Stimulated activated CD8-positive, alpha-beta memory T cell treated with anti-CD3 and anti-CD28 coated beads, Interleukin-4, amount 100 ng/mL, for 48 hours (primary cell): ENCODE measurements at places on chromosomes 4 and X.

DNA sequence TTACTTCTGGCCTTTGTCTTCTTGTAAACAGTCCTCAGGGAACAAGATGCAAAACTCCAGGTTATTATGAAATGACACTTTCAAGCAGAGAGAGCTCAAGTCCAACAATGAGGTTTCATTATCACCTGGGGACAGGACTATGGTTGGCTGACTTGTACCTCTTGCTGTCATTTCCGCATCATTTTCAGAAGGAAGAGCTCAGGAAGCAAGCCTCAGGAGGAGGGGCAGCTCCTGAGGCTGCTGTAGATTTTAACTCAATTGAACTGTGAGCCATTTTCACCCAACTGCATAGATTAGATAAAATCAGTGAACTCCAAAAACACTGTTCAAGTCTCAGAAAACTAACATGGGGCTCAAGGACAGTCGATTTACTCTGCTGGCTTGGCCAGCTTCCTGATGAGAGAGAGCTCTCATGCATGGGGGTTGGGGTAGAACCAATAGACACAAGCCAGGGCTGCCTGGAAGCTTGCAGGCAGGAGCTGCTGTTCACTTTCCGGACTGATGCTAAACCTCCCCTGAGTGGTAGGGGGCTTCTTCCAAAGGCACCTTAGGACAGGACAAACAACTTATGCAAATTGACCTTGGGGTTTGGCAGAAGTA lies 23.6 kb downstream of the TMEM255A start:
- no peak for DNase-seq

DNA sequence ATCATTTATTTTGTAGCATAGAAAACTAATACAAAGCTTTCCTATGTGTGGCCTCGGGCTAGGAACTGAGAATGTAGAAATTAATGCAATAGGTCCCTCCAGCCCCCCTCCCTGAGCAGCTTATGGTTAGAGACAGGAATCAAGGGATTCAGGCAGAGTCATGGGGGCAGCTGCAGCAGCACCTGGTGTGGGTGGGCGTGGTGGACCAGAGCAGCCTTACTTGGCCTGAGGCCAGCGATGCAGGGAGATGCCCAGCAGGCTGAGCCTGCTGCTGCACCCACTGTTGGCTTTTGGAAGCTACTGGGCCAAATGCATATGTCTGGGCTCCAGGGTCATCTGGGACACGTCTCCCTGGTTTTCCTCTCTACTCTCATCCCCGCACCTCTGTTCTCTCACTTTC lies 74.0 kb downstream of the STK32B start:
- DNase-seq = no peak

- DNase-seq = no peak
These were observed 297.3 kb downstream of the DHX15 start for GRCh38 chr4:24287096-24287495.

DNA sequence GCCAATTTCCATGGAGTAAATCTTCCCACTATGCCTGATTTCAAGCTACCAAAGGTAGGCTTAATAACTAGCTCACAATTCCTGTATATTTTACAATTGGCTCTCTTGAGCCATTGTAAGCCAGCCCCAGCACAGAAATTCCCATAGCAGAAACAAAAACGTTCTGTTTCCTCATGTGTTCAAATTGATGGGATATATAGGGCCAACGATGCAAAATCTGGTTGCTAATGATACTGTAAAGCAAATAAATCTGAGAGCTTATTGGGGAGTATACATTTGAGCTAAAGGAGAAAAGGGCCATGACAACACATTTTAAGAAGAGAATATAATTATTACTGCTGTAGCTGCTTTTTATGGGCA lies 267.1 kb upstream of the FTHL17 start:
- no peak for DNase-seq
